ENCODE measurements at places on chromosomes 13 and 19. TPM values are rescaled to one million over a fixed set of nuclear protein-coding genes. Genes with fewer than 3 reads are reported as not detected.

- no peak for DNase-seq
Observed at GRCh38 chr13:37163641-37164265, 58.3 kb upstream of the CSNK1A1L start.

NKPD1 gene
- total RNA-seq, result 0.39 TPM

- DNase-seq, result no peak
Observed at GRCh38 chr13:97477844-97478243, 43.9 kb downstream of the RAP2A start.

ANGPTL4 gene
- not detected for total RNA-seq
